ENCODE measurements at places on chromosomes 7 and 10.
A peak's percentile ranks its signal among the peaks of the same experiment; 100 is the strongest.

- DNase-seq = no peak
Observed at GRCh38 chr7:143733876-143734275, 23.6 kb downstream of the CTAGE6 start.

DNA sequence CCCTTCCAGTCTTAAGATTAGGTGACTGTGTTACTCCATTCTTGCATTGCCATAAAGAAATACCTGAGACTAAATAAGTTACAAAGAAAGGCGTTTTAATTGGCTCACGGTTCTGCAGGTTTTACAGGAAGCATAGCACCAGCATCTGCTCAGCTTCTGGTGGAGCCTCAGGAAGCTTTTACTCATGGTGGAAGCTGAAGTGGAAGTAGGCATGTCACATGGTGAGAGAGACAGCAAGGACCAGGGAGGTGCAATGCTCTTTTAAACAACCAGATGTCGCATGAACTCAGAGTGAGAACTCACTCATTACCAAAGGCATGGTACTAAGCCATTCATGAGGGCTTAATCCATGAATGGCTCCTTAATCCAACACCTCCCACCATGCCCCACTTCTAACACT lies 34.0 kb upstream of the TMEM273 start:
- no peak for DNase-seq

GRCh38 chr7:48090095-48090805 lies 1.2 kb downstream of the UPP1 start:
- no peak for DNase-seq

DNA sequence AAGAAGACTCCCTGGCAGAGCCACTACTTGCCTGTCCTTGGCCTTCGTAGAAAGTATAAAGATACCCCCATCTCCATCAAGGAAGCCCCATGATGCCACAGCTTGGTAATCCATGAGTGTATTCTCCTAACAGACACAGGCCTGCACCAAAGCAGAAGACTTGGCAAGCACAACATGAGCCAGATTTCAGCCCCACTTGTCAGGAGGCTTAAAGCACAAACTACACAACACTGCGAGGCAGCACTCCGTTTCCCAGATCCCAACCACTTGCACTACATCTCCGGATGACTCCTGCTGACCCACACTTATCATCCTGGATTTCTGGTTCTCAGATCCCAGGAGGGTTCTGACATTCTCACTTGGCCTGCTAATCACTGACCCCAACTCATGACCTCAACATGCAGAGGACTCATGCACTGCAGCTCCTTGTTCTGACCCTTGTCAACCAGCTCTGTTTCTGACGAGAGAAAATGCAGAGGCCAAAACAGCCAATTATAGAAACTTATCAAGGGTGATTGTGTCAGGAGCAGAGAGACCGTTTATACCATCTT lies 100.8 kb downstream of the RELN start:
- DNase-seq = no peak

- DNase-seq = no peak
Observed at GRCh38 chr7:99033765-99034164, 110.1 kb downstream of the SMURF1 start.

- DNase-seq = peak; percentile 18
Observed at GRCh38 chr10:80530251-80530650, 7.5 kb upstream of the SH2D4B start.

DNA sequence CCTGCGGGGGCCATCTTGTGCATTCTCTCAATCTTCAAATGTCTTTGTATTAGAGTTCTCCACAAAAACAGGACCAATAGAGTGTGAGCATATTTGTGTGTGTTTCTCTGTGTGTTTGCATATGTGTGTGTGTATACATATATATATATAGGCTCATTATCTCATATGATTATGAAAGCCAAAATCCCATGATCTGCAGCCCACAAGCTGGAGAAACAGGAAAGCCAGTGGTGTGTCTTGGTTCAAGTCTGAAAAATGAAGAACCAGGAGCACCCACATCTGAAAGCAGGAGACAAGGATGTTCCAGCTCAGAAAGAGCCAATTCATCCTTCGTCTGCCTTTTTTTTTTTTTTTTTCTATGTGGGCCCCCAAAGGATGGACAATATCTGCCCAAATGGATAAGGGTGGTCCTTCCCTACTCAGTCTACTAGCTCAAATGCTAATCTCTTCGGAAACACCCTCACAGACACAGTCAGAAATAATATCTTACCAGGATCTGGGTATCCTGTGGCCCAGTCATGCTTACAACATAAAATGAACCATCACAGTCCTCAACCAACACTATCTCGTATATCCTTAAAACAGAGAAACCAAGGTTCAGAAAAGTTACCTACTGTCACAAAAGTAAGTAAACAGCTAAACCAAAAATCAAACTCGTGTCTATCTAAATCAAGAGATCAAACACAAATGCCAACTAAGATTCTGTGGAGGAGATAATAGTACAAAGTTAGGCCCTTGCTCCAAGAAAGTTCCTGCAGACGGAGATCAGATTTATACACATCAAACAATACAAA lies 141.9 kb downstream of the JMJD1C start:
- no peak for DNase-seq

- DNase-seq = no peak
Observed at GRCh38 chr7:49848211-49848841, 74.9 kb downstream of the VWC2 start.

DNA sequence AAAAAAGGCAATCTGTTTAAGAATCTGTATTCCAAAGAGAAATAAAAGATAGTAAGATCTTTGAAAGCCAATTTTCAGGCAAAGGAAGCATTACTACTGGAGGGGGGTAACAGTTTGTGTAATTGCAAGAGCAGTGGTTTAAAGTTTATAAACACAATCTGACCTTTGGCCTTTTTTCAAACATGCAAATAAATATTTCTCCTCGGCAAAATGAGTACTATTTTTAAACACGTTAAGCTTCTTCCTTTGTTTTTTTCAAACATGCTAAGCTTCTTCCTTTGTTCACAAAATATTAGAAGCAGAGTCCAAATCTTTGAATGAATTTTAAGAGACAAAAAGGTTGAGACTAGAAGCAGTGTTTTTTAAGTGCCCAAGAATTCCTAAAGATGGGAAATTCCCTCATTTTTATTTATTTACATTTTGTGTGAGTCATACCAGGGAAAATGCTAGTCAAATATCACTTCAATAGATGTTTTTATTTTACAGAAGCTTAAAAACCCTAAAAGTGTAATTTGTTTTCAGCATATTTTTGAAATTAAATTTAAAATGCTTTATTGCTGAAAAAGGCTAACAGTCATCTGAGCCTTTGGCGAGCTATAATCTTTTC lies 229.3 kb downstream of the GPR37 start:
- no peak for DNase-seq

DNA sequence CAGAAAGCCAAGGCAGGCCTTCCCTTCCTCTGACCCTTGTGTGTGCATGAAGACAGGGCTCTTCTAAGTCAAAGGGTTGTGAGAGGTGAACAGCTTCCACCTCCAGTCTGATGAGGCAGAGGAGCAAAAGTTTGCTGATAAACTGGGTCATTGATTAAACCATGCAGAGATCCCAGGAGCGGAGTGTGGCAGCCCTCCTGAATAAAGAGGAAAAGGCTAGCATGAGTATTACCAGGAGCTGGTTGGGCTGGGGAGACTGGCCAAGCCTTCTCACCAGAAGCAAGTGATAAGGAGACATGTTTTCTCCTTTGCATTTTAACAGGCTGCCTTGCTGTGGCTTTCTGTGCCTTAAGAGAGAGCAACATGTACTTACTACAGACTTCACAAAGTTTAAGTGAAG lies 10.2 kb downstream of the LMOD2 start:
- no peak for DNase-seq

DNA sequence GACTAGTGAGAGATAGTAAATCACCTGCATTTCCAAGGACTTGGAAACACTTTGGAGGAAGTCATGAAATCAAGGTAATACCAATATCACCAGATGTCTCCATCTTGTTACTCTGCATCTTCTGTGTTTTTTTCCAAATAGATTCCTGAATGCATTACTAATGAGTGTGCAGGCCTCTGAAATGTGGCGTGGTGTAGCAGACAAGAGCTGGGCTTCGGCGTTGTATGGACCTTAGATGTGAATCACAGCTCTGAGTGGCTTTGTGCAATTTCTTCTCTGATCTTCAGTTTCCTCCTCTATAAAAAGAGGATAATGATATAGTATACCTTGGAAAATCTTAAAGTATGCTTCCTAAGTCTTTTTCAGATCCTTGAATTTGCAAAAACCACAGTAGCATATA lies 9.6 kb upstream of the MYPN start:
- DNase-seq = no peak

DNA sequence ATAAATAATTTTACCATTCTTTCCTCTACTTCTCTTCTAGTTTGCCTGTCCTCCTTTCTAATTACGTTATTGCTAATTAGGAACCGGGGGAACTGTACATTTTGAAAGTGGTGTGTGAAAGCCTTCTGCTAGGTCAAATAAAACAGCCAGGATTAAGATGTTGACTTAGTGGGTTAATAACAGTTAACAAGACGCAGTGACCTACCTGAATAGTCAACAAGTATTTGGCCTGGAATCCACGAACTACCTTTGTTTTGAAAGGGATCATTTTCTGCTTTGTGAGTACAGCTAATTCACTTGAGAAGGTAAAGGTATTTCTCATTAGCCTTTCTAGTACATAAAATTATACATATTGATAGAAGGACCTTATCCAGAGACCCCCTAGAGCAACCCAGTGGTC lies 139.9 kb downstream of the COL28A1 start:
- no peak for DNase-seq

DNA sequence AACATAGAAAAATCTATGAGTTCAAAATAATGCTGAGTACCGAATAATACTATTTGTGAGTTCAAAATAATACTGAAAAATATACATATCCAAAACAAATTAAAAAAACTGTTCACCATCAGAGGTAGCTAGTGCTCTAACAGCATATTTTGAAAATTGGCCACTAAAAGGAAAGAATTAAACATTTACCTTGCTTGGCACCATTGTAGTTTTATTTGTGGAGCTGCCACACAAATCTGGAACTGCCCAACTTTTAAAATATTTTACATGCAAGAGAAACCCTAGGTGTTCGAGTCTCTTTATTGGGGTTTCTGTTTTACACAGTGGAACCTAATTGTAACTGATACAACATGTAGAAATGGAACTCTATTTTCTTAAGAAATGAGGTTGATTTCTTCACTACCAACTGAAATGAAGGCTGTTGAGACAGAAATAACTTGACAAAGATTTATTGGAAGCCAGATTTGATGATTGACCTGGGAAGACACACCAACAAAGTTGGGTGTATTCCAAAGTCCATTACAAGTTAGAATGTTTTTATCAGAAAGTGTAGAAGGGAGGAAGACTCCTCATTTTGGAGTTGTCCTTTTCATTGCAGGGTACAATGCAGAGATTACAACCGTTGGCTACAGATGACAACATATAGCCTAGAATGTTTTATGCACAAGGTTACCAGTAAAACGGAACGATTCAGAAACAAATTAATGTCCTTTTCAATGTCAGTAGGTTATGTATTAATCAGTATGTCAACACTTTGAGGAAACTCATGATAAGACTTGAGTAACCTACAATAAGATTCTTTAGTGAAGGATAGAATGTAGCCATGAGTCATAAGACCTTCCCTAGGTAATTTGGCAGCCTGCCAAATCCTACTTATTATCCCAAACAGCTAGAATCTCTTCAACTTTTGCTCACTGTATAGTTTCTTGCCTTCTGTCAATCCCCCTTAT lies 73.8 kb upstream of the PAPSS2 start:
- no peak for DNase-seq

GRCh38 chr7:105188201-105188600 lies 174.2 kb downstream of the KMT2E start:
- DNase-seq = no peak

- no peak for DNase-seq
Observed at GRCh38 chr7:134811765-134812164, 32.3 kb downstream of the CALD1 start.

- no peak for DNase-seq
Observed at GRCh38 chr7:112290065-112290464, 83.6 kb downstream of the ZNF277 start.

DNA sequence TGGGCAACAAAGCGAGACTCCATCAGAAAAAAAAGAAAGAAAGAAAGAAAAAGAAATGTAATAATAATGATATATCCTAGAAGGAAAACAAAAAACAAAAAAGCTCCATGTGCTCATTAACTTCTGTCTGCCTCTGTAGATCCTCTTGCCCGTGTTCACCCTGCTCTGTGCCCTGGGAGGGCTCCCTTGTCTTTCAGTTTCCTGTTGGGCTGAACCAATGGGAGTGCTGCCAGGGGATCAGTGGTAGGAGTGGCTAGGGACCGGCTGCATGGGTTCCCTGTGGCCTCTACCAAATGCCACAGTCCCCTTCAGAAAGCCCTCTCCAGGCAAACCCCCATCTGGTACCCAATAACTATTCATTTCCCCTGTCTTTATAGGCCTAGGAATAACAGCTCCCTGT lies 51.8 kb upstream of the PARD3 start:
- DNase-seq = peak; percentile 88

GRCh38 chr10:75377869-75378268 lies 23.7 kb downstream of the ZNF503 start:
- no peak for DNase-seq

DNA sequence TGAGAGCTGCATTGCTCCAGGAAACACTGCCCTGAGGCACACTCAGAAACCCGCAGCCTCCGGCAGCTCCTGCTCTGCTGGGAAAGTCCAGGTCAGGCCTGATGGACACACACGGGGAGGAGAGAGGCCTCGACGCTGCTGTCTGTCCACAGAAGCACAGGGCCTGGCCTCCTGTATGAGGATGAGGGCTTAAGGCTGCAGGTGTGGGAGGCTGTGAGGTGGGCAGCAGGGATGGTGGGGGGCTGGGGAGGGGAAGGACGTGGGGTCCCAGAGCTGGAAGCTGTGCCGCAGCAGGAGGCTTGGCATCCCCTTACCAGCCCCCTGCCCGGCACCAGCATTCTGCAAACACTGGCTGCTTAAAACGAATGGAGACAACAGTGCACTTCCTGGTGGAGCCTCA lies 186.2 kb downstream of the DNAJB6 start:
- DNase-seq = no peak

- peak; percentile 93 for DNase-seq
Observed at GRCh38 chr10:17003151-17003550, 126.5 kb downstream of the CUBN start.

DNA sequence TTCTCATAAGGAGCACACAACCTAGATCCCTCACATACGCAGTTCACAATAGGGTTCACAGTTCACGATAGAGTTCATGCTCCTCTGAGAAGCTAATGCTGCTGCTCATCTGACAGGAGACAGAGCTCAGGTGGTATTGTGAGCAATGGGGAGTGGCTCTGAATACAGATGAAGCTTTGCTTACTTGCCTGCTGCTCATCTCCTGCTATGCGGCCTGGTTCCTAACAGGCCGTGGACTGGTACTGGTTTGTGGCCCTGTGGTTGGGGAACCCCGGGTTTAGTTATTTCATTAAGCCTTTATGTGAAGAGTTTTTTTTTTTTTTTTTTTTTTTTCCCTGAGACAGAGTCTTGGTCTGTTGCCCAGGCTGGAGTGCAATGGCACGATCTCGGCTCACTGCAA lies 19.4 kb downstream of the SLK start:
- no peak for DNase-seq

GRCh38 chr7:122951006-122951405 lies 44.5 kb downstream of the TAS2R16 start:
- no peak for DNase-seq

GRCh38 chr7:21999896-22000295 lies 54.2 kb upstream of the CDCA7L start:
- no peak for DNase-seq

- DNase-seq = no peak
Observed at GRCh38 chr7:155776606-155777005, 35.7 kb downstream of the SHH start.

Data from Jurkat, Clone E6-1 (cell line).